Hepatic stellate cell (primary cell): ENCODE measurements at places on chromosomes 5 and 9.

- DNase-seq, result no peak
Measured at GRCh38 chr5:93588352-93589151, 5.5 kb downstream of the NR2F1 start.

DNA sequence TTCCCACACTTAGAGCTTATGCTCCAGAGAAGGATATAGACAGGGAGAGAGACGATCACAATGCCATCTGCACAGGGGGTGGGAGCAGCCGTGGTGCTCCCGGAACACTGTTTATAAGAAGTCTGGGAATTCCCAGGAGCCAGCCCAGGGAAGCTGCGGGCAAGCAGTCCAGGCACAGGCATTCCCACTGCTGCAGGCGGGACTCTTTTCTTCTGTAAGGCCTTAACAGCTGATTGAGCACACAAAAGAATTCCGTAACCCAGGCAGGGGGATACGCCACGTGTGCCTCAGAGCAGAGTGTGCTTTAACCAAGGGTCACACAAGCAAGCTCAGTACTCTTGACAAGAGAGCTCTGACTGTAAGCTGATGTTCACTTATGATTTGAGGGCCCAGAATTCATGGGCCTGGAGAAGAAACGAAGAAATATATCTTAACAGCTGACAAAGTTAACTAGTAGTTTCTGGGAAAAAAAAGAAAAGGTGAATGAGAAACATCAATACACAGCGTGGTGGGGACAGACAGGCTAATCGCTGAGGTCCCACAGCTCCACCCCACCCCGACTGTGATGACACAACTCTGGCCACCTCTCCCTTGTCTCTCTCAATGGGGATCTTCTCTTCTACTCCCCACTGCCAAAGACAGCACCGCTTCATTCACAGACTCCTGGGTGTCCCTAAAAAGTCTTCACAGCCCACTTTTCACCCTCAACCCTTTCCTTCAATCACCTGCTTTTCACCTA lies 85.9 kb upstream of the SIMC1 start:
- no peak for DNase-seq

GRCh38 chr9:131253891-131254491 lies 22.3 kb downstream of the FAM78A start:
- no peak for DNase-seq

GRCh38 chr5:43774881-43775399 lies 172.0 kb downstream of the NNT start:
- no peak for DNase-seq

- DNase-seq, result peak; percentile 38
Measured at GRCh38 chr9:111896942-111897600, 457 bp downstream of the UGCG start.

DNA sequence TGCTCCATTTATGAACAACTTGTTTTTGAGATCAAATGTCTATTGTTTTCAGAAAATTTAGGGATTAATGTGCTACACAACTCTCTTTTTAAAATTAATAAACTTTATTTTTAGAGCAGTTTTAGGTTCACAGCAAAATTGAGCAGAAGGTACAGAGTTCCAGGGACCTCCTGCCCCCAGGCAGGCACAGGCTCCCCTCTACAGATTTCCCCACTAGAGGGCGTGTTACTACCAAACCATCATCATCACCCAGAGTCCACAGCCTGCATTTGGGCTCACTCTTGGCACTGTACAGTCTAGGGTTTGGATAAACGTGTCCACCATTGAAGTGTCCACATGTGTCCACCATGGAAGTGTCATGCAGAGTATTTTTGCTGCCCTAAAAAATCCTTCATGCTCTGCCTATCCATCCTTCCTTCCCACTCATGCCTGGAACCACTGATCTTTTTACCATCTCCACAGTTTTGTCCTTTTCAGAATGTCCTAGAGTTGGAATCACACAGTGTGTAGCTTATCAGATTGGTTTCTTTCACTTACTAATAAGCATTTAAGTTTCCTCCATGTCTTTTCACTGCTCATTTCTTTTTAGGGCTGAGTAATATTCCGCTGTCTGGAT lies 61.7 kb downstream of the MRPL36 start:
- DNase-seq, result peak; percentile 47

GRCh38 chr9:7392148-7392547 lies 407.4 kb downstream of the DMAC1 start:
- DNase-seq, result no peak

DNA sequence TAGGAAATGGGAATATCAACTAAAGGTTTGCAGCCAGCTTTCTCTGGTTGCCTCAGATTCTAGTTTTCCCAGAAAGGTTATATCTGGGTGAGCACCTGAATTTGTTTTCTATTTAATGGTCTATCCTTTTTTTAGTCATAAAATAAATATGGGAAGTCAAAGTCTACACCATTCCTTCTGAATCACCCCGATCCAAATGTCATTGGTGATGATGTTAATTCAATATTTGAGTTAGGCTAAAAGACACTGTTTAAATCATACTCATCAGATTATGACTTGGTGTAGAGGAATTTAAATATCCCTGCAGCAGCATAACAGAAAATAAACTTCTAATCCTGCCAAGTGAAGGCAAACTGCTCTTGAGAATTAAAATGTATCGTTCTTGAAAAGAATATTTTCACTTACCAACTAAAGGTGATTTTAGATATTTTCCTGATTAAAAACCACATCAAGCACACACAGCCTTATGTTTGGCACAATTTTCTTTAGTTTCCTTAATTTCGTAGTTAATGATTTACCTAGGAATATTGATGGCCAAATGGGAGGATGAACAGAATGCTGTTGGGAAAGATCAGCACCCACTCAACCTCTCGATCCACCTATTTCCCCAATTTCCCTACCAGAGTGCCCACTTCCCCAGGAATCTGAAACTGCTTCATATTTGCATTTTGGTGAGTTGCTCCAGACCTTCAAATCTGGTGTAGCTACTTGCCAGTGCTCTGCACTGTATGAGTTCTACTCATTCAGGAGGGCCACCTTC lies 103.1 kb upstream of the TSLP start:
- peak; percentile 11 for DNase-seq

- DNase-seq, result no peak
Measured at GRCh38 chr5:62560786-62561185, 17.8 kb upstream of the LRRC70 start.

- DNase-seq, result no peak
Measured at GRCh38 chr5:81778642-81779041, 27.7 kb upstream of the SSBP2 start.

DNA sequence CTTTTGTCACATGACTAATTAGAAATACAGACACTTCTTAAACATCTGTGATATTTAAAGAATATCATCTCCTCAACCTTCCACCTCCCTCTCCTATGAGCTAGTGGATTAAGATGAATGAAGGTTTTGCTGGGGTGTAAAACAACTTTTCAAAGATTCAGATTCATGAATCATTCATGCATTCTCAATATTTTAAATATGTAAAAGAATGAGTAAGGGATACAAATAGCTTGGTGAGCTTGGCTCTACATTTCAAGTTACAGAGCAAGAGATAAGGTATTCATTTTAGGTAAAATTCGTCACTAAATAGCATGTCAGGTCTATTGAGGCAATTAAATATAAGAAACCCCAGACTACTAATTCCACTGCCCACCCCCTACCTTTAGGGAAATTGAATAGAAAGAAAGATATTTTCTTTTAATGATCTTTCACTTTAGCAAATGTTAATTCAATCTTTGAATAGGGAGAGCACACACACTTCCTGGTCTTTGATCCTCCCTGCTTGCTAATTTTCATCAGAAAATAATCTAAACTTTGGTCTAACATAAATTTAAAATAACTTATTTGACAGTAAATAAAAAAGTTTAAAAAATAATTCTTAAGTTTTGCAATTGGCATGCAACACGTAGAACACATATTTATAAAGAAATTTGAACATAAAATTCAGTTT lies 486.9 kb upstream of the ITGA1 start:
- no peak for DNase-seq

DNA sequence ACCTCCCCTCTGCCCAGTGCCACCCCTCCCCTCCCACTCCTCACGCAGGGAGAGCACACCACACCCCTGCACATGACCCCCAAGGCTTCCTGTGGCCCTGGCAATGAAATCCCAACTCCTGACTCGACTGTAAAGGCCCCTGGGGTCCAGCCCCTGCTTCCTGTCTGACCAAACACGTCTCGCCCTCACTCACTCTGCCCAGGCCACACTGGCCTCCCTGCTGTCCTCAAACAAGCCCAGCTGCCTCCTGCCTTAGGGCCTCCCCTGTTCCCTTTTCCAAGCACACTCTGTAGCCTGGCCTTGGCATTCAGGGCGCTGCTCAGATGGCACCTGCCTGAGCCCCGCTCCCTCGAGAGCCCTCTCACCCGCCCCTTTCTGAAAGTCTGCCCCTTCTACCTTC lies 42.4 kb downstream of the HK3 start:
- DNase-seq, result no peak

DNA sequence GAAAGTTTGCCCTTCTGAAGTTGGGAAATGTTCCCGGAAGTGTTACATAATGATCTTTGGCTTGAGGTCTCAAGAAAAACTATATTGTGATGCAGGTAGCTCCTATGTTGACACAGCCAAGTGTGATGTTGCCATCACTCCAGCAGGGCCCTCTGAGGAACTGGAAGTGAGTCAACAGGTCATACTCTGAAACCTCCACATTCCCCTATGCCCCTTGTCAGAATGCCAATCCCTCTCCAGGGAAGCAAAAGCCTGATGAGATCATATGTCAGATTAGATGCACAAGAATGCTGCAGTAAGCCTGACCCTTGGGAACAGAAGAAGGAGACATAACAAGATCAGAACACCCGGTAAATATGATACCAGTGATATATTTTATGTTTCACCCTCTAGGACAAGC lies 66.8 kb upstream of the ITGA2 start:
- DNase-seq, result peak; percentile 24

GRCh38 chr5:159785656-159786055 lies 130.6 kb upstream of the ADRA1B start:
- no peak for DNase-seq

DNA sequence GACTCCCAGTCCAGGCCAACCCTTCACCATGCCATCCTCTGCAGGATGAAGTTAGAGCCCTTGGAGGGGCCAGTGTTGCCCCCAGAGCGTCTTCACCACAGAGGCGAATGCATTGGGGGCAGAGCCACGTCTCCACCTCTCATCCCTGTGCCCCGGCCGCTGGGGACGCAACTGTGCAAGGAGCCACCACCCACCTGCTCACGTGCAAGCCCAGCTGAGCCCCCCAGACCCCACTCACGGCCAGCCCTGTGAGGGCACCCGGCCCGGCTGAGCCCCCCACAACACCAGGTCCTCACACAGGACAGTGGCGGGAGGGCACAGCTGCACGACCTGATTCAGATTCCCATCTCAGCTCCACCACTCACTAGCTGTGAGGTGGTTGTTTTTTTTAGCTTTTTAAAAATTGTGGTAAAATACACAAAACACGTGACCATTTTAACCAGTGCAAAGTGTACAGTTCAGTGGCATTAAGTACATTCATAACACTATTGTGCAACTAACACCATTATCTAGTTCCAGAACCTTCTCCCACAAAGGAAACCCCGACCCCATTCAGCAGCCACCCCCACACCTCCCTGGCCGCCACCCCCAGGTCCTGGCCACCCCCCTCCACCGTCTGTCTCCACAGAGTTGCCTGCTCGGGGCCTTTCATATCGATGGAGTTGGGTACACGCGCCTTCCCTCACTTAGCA lies 33.5 kb upstream of the UBAC1 start:
- DNase-seq, result no peak

DNA sequence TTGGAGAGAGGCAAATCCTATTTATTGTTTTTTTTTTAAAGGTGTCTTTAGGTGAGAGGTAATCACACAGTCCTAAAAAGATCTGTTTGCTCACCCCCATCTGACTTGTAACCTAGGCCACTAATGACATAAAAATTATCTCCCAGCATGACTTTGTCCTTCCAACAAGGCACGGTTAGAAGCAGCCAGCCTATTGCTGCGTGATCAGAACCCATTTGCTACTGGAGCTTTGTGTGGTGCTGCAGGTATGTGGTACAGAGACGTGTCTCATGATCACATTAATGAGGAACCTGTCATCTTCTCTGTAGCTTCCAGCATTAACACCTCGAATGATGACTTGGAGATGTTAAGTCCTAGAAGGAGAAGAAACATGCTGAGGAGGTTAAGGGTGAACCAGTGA lies 555.8 kb upstream of the TLE4 start:
- DNase-seq, result no peak

- no peak for DNase-seq
Measured at GRCh38 chr5:178304016-178304415, 71.4 kb upstream of the PHYKPL start.

DNA sequence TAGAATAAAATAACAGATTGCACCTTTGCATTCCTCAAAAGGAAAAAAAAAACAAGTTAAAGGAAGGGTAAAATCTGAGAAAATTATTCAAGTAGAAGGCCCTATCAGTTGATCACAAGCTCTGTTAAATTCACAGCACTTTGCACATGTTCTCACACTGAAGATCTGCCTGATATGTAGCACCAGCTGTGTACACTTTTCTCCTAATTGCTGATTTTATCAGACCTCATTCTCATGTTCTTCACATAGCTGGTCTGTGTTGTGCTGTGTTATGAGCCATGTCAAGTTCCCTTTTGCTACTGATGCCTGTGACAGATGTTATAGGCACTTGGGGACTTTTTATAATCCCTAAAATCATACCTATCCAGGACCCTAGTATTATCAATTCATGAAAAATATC lies 390.4 kb upstream of the PRR16 start:
- DNase-seq, result no peak

- no peak for DNase-seq
Measured at GRCh38 chr5:170297589-170298462, at the start of gene LCP2. LCP2 (minus strand) TSS chr5:170297777; CDS start chr5:170297611, 166 bp downstream.

- DNase-seq, result no peak
Measured at GRCh38 chr5:149916334-149917072, 28.1 kb downstream of the PDE6A start.

GRCh38 chr5:146919304-146919703 lies 40.7 kb upstream of the PPP2R2B start:
- no peak for DNase-seq

DNA sequence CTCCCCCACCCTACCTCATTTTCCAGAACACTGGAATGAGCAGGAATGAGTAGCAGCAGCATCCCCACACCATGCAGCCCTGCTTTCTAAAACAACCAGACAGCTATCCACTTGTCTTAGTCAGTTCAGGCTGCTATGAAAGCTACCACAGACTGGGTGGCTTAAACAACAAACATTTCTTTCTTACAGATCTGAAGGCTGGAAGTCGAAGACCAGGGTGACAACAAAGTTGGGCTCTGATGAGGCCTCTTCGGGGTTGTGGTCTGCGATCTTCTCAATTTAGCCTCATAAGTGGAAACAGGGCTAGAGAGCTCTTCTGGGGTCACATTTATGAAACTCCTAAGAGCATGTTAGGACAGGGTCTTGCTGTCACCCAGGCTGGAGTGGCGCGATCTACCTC lies 38.9 kb downstream of the LPAR1 start:
- DNase-seq, result no peak

GRCh38 chr9:132606066-132606465 lies 23.7 kb downstream of the BARHL1 start:
- no peak for DNase-seq

DNA sequence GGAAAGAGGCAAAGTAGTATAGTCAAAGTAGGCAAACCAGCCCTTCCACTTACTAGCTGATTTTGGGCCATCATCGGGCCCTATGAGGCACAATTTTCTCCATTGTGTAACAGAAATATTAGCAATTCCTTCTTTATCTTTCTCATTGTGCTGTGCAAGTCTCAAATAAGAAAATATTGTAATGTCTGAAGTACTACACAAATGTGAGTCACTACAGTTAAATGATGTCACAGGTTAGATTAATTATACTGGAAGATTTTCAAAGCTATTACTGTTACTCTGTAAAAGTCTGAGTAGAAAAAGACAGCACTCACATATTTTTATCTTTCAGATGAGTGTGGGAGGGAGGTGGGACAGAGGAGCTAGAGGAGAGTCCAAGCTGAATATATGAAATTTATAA lies 12.4 kb upstream of the TMC1 start:
- DNase-seq, result peak; percentile 8

GRCh38 chr5:469752-470483 lies 26.9 kb downstream of the EXOC3 start:
- no peak for DNase-seq
